ENCODE measurements at places on chromosomes 16 and 17.

DNA sequence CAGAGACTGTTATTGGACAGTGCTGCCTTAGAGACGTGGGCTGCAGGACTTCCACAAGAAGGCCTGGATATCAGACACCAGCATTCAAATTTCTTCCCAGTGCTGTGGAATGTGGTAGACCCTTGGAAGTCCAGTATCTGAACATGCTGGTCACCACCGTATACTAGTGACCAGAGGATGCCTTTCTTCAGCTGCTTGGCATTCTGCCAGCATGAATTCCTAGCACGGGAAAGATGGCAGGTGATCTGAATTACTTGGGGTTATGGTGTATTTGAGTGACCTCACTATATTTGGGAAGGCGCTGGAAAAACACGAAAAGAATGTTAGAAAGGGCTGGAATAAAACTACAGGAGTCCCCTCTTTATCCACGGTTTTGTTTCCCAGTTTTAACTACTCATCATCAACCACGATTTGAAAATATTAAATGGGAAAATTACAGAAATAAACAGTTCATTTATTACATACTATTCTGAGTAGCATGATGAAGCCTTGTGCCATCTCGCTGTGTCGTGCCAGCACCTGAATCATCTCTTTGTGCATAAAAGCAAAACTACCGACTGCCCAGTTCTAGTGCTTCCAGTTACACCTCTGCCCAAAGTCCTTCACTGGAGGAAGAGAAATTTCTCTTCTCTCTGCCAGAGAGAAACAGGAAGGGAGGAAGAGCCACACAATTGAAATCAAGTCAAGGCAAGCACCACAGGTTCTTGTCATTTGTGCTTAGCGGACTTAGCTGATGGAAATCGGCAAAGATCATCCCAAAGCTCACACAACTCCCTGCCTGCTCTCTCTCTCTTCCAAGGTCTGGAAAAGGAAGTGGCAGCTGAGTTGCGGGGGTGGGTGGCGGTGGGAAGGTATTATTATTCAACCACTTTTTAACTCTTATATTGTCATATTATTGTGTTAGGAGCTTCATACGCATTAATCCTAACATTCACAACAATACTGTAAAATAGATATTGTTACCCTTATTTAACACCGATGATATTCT lies 1.4 kb upstream of the CHST4 start:
- no peak for DNase-seq

GRCh38 chr16:10180771-10181163 lies 1.5 kb downstream of the GRIN2A start:
- no peak for DNase-seq

DNA sequence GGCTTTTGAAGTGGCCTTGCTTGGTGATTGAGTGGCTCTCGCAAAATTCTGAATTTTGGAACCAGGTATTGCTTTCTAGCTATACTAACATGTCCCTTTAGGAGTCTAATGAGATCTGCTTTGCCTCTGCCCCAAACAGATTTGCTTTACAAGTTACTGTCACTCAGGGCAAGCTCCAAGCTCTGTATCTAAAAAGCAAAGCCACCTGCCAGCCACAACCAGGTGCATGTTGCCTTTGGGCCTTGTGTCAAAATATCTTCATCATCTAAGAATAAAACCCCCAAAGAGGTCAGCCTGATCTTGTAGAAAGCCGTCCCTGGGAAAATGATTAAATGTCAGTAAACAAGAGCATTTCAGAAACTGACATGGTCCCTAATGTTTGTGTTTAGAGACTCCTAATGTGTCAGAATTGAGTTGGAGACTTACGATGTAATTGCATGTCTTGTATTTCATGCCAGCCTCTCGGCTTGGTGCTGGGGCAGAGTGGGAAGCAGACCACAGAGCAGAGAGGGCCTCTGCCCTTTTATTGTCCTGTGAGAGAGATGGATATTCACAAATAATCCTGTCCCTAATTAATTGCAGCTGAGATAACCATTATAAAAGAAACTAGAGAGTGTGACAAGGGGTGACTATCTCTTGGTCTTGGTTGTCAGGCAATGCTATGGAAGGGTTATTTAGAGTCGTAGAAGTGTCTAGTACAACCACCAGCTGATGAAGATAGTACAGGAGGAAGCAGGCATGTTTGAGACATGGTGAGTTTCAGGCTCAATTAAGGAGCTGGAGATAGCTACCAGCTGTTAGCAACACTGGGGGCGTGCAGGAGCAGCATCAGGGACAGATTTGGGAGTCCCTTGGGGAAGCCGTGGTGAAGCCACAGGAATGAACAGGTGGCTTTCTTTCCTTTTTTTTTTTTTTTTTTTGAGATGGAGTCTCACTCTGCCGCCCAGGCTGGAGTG lies 90.7 kb downstream of the PITPNC1 start:
- DNase-seq, result no peak

GRCh38 chr16:50040710-50041109 lies 15.7 kb downstream of the CNEP1R1 start:
- DNase-seq, result no peak

GRCh38 chr16:49593424-49594040 lies 219.9 kb downstream of the C16orf78 start:
- DNase-seq, result no peak

- no peak for DNase-seq
Measured at GRCh38 chr17:75922173-75922961, 17.7 kb upstream of the MRPL38 start.

GRCh38 chr16:83542491-83542890 lies 265.3 kb upstream of the HSBP1 start:
- DNase-seq, result no peak

DNA sequence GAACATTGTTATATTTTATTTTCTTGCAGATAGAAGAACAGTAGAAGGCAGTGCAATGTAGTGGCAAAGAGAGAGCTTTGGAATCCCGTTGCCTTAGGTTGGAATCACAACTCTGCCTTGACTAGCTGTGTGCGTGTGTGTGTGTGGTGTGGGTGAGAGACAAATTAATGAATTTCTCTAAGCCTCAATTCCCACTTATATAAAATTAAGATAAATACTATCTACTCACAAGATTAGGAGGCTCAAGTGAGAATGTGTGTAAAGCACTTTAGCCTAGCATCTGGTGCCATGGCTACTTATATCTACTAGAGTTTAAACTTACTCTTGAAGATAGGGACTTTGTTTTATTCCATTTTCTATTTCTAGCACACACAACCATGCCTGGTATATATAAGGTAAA lies 12.8 kb downstream of the CPD start:
- DNase-seq, result no peak

- DNase-seq, result no peak
Measured at GRCh38 chr17:76642994-76643393, 563 bp downstream of the ST6GALNAC1 start.

DNA sequence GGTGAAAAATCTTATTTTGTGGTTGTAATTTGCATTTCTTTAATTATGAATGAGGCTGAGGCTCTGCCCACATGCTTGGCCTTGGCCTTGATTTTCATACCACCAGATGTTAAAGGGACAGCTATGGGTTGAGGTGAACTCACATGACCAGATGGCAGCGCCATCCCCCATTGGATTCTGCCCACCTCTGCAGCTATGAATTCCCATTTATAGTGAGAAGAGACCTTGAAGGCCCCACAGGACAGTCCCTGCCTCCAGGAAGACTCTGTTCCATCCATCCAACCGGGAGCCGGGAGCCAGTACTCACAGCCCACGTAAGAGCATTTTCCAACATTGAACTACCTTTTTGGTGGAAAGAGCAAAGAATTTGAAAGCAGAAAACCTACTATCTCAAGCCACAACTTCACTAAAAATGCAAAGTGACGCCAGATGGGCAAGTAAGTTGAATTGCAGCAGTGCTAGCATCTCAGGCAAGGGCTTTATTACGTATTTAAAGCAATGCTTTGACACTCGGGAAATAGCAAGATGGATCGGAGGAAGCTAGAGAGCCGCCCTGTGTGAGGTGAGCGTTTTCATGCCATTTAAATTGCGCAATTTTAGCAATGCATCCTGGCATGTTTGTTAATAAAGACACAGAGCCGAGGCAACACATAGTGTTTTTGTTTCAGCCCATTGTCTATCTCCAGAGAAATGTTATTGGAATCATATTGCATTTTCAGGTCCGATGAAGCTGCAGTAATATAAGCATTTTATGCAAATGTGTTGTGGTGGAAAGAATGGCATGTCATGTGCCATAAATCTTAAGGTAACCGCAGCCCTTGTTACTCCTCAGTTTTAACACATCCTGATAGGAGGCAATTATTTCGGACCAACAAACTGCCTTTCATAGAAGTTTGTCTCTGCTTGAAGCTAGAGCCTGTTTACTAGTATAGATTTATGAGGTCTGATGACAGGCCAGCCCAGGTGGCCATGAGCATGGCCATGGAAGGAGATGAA lies 273.4 kb upstream of the TNRC6C start:
- DNase-seq, result no peak

DNA sequence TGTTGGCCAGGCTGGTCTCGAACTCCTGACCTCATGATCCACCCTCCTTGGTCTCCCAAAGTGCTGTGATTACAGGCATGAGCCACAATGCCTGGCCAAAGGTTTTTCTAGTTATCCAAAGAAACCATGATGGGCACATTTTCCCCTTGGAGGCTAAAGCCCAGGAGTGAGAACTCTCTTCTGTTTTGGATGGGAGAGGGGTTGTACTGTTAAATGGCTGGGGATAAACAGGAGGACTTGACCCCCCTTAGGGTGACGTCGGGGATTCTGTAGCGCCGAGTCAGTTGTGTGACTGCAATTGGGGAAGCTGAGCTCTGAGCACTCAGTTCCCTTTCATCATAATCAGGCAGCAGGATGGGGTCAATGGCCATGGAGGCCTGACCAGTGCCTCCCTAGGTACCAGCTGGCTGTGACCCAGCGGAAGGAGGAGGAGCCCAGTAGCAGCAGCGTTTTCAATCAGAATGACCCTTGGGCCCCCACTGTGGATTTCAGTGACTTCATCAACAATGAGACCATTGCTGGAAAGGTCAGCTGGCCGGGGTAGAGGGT lies 4.1 kb downstream of the AOC3 start:
- no peak for DNase-seq

GRCh38 chr16:8847145-8847544 lies 21.7 kb downstream of the CARHSP1 start:
- DNase-seq, result no peak

DNA sequence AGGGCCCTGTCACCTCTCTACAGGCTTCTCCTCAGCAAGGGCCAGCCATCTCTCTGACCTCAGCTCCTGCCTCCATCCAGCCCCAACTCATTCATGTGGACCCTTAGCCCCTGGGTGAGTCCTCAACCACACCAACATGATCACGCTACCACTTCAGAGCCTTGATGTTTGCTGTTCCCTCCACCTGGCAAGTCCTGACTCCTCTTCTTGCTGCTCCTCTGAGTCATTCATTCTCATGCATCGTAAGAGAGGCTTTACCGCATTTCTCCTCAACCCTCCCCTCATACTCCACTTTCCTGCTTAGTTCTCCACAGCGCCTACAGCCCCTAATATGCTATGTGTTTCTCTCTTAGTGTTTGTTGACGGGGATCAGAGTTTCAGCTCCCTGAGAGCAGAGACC lies 99.9 kb downstream of the C17orf67 start:
- DNase-seq, result no peak

DNA sequence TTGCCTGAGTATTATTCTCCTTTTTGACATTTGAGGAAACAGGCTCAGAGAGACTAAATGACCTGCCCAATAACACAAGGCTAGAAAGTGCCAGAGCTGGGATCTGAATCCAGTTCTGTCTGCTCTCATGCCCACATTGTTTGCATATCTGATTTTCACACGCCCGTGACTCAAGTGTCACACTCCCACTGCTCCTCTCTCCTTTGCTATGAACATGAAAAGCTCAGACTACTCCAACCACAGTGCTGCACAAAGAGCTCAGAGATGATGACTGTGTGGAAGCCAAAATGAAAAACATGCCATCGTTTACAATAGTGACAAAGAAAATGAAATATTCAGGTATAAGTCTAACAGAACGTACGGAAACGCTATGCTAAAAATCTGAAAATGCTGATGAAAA lies 107.9 kb downstream of the SMG6 start:
- peak; percentile 29 for DNase-seq

- peak; percentile 22 for DNase-seq
Measured at GRCh38 chr17:6796887-6797490, 21.0 kb downstream of the FBXO39 start.

- no peak for DNase-seq
Measured at GRCh38 chr17:12866244-12866643, 76.9 kb downstream of the ARHGAP44 start.

DNA sequence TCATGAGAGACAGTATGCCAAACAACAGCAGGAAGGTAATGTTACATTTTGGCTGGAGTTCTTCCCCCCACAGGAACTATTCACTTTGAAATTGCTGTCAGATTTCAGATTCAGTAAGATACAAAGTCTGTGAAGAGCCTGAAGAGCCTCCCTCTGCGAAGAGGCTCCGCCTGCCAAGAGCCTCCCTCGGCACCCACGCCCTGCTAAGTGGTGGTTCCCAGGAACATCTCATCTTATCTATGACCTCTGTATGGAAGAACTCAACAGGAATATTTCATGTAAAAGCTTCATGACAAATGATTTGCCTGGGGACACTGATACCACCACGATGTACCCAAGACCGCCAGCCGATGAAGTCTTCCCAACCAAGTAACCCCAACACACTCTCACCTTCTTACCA lies 3.2 kb downstream of the ZC3H7A start:
- peak; percentile 57 for DNase-seq

GRCh38 chr16:71767060-71767900 lies 41.4 kb downstream of the AP1G1 start:
- DNase-seq, result no peak

DNA sequence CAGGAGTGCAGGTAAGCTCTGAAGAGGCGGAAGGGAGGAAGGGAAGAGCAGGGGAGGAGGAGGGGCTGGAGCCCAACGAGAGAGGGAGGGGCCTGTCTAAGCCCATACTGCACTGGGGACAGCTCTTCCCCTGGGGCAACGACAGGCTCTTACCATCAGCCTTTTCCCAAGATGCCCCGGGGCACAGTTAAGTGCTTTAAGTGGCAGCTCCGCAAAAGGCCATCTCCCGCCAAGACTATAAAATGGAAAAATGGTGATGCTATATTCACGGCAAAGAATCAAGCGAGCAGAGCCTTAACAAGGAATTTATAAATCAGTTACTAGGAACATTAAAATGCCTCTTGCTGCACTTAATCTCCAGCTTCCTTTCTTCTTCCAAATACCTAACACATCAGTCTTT lies 110.2 kb upstream of the NLRP1 start:
- DNase-seq, result no peak

GRCh38 chr17:5585836-5586521 lies 1.7 kb upstream of the NLRP1 start:
- peak; percentile 28 for DNase-seq

- DNase-seq, result peak; percentile 93
Measured at GRCh38 chr17:76689859-76690258, 20.9 kb downstream of the MXRA7 start.

DNA sequence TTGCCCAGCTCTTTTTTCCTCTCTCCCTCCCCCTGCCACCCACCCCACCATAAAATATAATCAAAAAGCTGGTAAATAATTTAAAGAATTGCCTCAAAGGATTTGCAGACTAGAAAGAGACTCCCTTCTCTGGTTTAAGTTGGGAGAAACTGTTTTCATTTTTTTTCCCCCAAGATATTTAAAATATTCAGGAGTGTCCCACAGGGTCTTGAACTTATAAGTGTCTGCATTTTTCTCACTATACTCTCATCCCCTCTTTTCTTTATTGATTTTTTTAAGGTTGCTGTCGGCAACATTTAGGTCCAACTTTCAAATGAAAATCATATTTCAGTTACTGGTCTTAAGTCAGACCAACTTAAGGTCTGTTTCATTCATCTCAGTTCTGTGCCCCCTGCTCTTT lies 210.2 kb downstream of the MSI2 start:
- no peak for DNase-seq

Measured in amniotic epithelial cell (primary cell).